ENCODE measurements at places on chromosomes 12 and 14.

- no peak for DNase-seq
Measured at GRCh38 chr14:96565811-96566210, 63.6 kb downstream of the PAPOLA start.

DNA sequence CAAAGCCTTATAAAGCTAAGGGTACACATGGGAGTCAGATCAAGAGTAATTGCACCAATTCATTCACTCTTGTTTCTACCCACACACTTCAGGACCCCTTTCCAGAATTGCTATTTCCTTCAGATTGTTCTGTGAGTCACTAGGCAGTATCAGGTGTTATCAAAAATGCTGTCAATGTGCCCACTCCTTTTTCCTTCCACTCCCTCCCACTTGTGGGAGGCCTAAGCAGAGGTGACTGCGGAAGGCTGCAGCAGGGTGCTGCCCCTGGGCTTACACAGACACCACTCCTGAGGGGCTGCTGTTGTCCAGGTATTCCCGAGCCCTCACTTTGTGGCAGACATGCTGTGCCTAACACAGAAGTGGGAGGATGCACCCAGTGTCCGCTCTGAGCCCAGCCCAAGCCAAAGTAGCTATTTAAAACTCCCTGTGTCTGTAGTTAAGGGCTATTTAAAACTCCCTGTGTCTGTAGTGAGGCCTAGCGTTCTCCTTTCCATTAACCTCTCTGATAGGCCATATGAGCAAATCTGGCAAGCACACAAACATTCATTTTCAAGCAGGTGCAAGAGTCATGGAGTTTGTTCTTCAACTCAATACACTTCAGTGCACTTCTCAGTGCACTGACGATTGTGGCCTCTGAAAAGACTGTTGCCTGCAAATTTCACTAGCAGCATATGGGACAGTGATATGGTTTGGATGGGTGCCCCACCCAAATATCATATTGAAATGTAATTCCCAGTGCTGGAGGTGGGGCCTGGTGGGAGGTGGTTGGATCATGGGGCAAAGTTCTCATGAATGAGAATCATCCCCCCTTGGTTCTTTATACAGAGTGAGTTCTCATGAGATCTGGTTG lies 117.8 kb downstream of the PHLDA1 start:
- DNase-seq, result no peak

DNA sequence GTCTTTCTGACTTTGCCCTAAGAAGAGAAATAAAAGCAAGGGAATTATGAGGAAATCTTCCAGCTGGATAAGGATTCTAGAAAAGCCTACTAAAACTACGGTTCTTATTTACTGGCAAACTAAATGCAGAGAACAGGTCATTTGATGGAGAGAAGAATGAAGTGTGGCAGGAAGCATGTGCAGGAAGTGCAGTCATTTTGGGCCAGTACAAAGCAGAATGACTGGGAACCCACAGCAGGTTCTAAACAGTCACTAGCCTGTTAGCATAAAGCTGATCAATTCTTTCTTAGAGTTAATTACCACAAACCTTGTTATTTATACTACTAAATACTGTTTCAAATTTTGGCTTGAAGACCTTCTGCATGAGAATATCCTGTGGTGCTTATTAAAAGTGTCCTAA lies 36.7 kb downstream of the CFAP54 start:
- no peak for DNase-seq

- no peak for DNase-seq
Measured at GRCh38 chr12:32437095-32437515, 37.7 kb downstream of the FGD4 start.

- DNase-seq, result no peak
Measured at GRCh38 chr12:50845021-50845647, 2.4 kb downstream of the TMPRSS12 start.

GRCh38 chr14:94144765-94145164 lies 15.4 kb upstream of the IFI27L2 start:
- no peak for DNase-seq

GRCh38 chr12:132761032-132761920 lies at the start of gene ANKLE2:
TSS of gene ANKLE2 (minus strand) at chr12:132761832. CDS start at chr12:132761798, 34 bp downstream.
- DNase-seq, result peak; percentile 60

GRCh38 chr14:79656496-79656895 lies 554.8 kb downstream of the DIO2 start:
- DNase-seq, result no peak

DNA sequence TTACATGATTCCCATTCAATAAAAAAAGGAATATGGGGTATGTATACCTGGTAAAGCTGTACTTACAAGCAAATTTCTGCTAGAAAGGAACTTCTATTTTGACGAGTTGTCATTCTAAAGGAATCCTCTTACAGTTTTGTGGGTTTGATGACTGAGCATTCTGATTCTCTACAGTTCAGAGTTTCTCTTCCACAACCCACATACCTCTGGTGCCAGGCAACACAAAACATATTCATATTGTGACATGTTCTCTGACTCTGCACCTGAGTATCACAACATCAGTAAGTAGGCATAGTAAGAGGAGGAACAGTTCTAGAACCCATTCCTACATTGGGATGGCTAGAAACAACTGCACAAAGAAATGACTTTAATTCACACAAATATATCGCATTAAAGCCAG lies 636.6 kb downstream of the MED13L start:
- no peak for DNase-seq

DNA sequence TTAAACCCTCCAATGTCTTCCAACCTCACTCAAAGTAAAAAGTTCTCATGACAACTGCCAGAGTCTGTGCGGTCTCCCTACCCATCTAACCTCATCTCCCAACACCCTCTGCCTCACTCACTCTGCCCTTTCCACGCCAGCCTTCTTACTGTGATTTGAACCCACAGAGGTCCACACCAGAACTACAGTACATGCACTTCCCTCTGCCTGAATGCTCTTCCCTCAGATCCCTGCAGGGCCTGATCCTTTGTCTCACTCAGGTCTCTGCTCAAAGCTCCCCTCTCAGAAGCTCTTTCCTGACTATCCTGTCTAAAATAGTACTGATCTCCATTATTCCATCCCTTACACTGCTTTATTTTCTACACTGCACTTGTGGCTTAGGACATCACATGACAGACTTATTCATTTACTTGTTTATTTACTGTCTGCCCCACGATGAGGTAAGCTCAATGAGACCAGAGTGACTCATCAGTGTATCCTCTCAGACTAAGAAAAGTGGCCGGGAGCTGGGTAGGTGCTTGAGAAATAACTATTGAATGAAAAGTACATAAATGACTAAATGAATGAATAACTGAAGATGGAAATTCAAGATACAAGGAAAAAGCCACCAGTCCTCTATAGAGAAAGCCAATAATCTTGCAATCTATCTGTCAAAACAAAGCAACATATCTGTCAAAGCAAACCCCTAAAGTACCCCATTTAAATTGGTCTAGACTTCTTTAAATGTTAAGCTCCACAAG lies 17.1 kb downstream of the POMT2 start:
- peak; percentile 79 for DNase-seq

- no peak for DNase-seq
Measured at GRCh38 chr12:44260581-44260980, 424.7 kb downstream of the TMEM117 start.

DNA sequence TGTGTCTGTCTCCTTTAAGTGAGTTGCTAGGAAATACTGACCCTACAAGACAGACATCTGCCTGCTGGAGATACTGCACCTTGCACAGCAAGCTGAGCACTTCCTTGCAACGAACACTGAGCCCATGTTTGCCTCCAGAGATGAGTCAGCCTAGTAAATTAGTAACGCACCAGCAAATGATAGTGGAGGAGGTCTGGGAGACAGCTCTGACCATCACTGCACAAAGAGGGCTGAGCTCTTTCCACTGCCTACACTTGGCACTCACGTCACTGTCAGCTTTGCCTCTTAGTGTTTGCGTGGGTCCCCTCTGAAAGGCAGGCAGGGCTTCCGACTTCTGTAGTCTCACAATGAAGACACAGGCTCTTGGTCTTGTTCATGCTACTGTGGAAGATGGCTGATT lies 109.0 kb downstream of the APAF1 start:
- no peak for DNase-seq

DNA sequence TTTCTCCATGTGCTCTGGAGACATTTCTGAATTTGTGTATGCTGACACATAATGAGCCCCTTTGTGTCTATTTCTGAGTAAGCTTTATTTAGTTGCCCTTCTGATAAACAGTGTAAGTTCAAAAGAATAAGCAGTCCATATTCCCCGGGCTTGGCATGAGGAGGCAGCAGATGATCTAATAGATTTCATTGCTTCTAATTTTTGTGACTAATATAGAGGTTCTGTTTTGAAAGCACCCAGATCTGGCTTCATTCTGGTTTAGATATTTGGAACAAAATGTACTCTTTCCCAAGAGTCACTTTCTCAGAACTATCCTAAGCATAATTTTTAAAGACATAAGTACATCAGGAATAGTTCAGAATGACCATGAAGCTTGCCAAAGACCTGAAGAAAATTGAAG lies 290.9 kb downstream of the BTG1 start:
- DNase-seq, result peak; percentile 25

- no peak for DNase-seq
Measured at GRCh38 chr12:50042693-50043092, 14.7 kb upstream of the ASIC1 start.

GRCh38 chr14:66701813-66702212 lies 193.9 kb downstream of the GPHN start:
- no peak for DNase-seq
